HFFc6 (cell line): ENCODE measurements at places on chromosomes 6 and 20. TPM values are rescaled to one million over a fixed set of nuclear protein-coding genes. Genes with fewer than 3 reads are reported as not detected.

GRCh38 chr20:50903353-50904051 is 27.7 kb downstream of the ADNP start:
- no peak for DNase-seq

WDR46 gene
- 83.2 and 84.9 TPM in 2 replicates for total RNA-seq

DNA sequence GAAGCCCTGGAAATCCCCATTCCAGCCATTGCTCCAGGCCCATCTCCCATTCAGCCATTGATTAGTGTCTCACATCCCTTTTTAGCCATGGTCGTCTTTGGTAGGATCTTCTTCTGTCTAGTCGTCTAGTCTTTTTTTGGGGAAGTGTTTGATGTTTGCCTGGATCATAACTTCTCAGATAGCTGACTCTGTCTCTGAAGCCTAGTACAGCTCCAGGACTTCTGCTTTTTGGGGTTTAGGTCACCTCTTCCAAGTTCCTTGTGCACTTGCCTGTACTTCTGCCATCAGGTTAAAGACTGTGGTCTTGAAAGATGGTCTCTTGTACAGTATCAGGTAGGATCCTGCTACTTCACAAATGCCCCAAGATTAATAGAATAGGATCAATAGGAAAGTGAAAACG is 553.5 kb downstream of the PKHD1 start:
- DNase-seq: no peak

DNA sequence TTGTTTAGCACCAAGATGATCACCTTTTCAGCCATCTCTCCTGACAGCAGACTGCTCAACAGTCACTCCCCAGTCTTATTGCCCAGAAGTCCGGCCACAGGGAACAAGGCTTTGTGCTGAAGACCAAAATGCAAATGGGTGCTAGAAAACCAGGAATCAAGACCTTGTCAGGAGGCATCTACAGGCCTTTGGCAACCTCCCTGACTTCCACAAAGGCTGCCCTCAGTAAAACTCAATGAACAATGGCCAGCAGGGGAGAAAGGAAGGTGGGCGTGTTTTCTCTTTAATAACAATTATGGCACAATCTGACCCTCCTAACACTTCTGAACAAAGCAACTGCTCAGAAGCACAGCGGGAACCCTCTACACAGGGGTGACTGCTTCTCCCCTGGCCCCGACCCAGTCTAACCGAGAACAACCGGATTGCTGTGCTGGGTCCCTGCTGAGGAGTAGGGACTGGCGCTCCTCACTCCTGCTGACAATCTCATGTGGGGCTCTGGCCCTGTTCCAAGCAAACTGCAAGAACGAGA is 41.6 kb downstream of the PLCG1 start:
- no peak for DNase-seq

- no peak for DNase-seq
Observed at GRCh38 chr6:54102238-54102637, 9.0 kb upstream of the MLIP start.

- DNase-seq: no peak
Observed at GRCh38 chr20:41408986-41409385, 42.4 kb upstream of the EMILIN3 start.

DNA sequence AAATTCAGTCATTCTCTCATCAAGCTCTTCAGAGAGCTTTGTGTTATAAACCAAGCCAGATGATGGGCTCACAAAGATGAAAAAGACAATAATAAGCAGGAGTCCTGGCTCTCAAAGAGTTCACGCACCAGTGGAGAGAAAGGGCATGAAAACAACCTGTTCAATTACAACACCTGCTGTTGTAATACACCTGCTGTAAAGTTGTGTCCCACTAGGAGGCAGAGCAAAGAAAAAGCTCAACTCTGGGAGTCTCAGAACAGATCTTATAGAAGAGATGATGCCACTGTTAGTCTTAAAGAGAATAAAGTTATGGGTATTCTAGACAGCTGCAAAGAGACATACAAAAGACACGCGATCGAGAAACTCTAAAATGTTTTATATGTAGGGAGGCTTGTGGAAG is 100.6 kb downstream of the DCDC2 start:
- no peak for DNase-seq

DNA sequence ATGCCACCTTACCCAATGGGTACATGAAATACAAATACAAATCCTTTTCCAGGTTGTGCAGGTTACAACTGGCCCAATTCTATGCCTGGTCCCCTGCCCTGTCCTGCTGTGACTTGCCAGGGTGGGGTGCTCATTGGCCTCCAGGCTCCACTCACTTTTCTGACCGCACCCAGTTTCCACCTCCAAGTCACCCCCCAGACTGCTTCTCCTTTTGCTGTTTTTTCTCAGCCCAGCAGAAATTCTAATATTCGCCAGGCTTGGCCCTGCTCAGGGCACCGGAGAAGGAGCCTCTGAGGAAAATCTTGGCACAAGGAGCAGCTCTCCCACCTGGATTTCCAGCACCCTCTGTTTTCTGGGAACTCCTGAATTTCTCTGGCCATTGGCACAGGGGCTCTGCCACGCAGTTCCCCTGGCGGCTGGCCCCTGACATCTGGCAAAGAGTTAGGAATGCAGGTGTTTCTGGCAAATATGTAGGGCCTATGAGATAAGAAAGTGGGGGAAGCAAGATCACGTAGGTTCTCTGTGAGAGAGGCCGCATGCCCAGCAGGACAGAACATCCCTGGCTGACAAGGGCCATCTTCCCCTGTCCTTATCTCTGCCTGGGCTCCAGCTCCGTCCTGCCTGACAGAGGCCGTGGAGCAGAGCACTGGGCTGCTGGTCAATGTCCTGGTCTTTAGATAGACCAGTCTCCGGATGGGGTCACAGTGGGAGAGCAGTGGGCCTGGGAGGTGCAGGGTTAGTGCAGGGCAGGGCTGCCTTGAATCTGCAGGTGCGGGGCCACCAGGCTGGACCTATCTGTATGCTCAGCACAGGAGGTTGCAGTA is 2.9 kb upstream of the RAET1E start:
- no peak for DNase-seq
